ENCODE measurements at places on chromosomes 2 and 18. TPM values are rescaled to one million over a fixed set of nuclear protein-coding genes. Genes with fewer than 3 reads are reported as not detected.
A peak's percentile ranks its signal among the peaks of the same experiment; 100 is the strongest.

Gene C2orf80
- not detected for total RNA-seq

Gene ME2
- 88.5 TPM for total RNA-seq

Gene DNMT3A
- total RNA-seq = 22.5 TPM

Gene LOXL3
- total RNA-seq = 0.89 TPM

Gene IL36G
- total RNA-seq = not detected

Gene GATA6
- 71.5 TPM for total RNA-seq

Gene SLC40A1
- total RNA-seq = 147 TPM

Gene EFHD1
- total RNA-seq = 7.0 TPM

DNA sequence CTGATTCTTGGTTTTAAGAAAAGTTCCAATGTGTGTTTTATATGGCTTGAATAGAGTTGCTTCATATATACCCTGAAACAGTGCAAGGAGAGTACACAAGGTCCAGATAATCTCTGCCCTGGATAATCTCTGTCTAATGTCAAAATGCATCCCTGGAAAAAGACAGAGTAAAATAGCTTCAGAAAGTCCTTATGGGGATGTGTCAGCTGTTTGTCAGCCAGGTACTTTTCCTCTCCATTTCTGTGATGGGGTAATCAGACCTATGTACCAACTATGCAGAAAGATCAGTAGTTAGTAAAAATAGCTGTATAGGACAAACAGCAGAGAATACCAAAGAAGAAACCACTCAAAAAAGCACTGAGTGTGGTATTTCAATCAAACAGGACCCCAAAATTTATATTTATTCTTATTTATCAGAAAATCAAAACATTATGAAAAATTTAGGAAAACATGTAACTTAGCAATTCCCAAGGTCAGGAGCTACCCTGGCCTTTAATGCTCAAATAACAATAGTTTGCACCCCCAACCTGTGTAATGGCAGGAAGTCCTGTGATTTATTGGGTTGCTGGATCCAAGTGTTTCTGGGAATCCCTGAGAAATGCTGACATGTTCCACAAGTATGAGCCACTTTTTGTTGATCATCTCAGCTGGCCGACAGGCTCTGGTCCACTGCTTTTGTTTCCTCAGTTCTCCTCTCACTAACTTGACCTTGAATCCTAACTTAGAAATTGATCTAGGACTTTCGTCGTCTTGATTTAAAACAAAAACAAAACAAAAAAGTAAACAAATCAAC is 69.6 kb downstream of the MDH1 start:
- DNase-seq = no peak

DNA sequence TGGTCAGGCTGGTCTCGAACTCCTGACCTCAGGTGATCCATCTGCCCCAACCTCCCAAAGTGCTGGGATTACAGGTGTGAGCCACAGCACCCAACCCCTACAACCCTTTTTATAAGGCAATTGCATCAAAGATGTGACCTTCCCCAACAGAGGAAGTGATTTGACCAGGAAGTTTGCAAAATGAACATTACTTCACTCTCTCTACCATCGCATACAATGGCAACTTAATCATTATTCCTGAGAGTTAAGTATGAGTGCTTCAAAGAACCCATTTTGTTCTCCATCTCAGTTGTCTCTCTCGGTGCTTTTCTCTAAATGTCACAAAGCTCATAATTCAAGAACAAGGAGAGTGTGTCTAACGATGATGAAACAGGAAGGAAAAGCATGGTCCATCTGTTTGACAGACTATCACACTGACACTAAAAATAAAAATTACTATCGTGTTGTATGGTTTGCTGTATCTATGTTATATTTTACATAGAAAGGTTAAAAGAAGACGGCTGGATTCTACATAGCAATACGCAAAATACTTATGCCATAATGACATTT is 18.1 kb upstream of the CREG2 start:
- DNase-seq = no peak

GRCh38 chr18:53799134-53799533 is 425.3 kb downstream of the MBD2 start:
- DNase-seq = no peak

DNA sequence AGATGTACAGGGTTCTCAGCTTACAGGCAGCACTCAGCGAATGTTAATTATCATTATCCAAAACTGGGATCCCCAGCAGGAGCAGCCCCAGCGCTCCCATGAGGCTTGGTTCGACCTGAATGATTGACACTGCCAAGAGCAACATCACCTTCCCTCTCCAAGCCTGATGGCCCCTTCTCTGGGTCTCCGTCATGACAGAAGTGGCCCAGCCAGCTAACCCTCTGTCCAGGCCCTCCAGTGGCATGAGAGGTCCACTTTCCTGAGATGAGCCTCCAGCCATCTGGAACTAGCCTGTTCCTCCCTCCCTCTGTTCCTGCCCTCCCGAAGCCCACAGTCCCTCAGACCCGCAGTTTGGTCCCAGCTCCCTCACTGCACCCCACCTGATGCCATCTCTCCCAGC is 97.0 kb upstream of the RAB6C start:
- no peak for DNase-seq

GRCh38 chr2:172985139-172985892 is 90.3 kb upstream of the MAP3K20 start:
- peak; percentile 53 for DNase-seq

- no peak for DNase-seq
Observed at GRCh38 chr2:176589287-176589686, 320.0 kb downstream of the MTX2 start.

DNA sequence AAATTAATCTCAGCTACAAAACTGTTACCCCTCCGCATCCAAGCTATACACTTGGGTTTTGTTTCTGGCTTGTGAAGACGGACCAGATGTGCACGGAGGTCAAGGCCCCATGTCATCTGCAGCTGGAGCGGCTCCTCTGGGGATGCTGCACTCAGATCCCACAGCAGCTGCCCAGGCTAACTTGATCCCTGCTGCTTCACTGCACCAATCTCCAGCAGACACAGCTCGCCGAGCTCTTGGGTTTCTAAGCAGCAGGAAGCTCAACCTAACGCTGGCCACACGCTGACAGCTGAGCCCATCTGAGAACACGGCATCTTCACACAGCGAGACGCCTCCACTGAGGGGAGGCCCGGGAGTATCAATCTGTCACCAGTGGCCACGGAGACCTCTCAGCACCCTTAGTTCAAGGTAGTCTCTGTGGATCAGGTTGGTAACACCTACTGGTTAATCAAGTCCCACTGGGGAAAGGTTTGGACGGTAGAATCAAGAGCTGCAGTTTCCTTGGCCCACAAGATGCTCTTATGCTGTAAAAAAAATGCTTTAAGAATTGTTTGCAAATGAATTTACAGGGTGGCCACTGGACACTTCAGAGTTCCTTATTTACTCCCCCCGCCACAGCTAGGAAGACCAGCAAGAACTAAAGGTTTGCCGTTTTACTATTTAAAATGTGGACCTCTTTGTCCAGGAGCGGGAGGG is 67.5 kb downstream of the EMILIN2 start:
- peak; percentile 73 for DNase-seq

GRCh38 chr2:45889053-45889452 is 237.6 kb downstream of the PRKCE start:
- DNase-seq = no peak

DNA sequence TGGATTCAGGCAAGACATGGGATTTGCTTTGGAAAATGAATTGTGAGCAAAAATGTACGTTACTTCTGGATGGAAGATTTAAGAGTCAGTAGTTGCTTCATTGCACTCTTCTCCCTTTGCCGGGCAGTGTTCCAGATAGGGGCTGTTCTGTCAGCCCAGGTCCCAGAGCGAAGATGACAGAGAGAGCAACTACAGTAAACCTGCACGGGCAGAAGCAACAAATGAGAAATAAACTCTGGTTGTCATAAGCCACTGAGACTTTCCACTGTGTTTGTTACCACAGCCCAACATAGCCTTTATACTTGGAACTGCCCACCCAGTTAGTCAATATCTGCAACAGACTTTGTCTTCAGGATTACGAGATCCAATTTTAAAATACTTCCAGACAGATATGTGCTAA is 83.3 kb downstream of the CACNB4 start:
- DNase-seq = no peak

Measured in stomach (tissue), 19 donors.